ENCODE measurements at places on chromosomes 12 and 14.

- DNase-seq, result no peak
Observed at GRCh38 chr14:56754921-56755320, 55.4 kb downstream of the OTX2 start.

GRCh38 chr14:50003213-50004021, 110.5 kb downstream of the ARF6 start:
- peak; percentile 51 for DNase-seq

GRCh38 chr12:100221523-100221922, 20.9 kb downstream of the ACTR6 start:
- no peak for DNase-seq

DNA sequence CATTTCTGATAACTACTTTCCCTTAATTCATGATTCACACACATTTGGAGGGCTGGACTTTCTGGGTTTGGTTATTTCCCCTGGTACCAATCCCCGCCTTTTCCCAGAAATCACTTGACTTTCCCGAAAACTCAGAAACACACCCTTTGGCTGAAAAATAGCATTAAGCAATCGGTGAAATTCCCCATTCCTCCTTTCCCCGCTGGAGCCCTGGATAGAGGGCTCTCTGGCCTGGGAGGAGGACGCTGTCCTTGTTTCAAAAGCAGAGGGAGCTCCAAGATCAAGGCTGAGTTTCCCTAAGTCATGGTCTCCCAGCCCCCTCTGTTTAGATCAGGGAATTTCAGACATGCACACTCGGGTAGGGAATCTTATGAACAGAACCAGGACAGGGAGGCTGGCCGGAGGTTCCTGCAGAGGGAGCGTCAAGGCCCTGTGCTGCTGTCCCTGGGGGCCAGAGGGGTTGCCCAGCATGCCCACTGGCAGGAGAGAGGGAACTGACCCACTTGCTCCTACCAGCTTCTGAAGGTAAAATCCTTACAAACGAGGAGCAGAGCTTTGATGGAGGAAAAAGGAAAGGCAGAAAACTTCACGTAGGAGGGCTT, at the start of gene C1S:
Gene C1S (plus strand): TSS at position 366 of the 602 bp plus-strand sequence. CDS start 1,195 bp downstream, outside the sequence.
- DNase-seq, result no peak

DNA sequence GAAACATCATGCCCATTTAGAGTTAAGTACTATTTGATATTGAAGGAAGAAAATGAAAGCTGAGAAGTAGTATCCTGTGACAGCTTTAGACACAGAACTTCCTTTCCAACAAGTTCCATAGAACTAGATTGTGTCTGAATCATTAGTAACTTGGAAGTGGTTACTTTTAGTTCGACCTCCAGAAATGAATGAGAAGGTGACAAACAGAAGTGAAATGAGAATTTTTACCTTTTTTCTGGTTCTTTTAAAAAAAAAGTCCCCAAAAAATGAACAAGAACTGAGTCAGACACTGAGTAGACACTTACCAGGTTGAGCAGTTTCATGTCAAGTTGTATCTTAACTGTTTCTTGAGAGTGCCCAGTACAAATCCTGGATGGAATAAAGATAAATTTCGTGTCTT, 3.0 kb downstream of the ATP6V0A2 start:
- no peak for DNase-seq

- no peak for DNase-seq
Observed at GRCh38 chr12:50082644-50083043, 2.5 kb upstream of the SMARCD1 start.

DNA sequence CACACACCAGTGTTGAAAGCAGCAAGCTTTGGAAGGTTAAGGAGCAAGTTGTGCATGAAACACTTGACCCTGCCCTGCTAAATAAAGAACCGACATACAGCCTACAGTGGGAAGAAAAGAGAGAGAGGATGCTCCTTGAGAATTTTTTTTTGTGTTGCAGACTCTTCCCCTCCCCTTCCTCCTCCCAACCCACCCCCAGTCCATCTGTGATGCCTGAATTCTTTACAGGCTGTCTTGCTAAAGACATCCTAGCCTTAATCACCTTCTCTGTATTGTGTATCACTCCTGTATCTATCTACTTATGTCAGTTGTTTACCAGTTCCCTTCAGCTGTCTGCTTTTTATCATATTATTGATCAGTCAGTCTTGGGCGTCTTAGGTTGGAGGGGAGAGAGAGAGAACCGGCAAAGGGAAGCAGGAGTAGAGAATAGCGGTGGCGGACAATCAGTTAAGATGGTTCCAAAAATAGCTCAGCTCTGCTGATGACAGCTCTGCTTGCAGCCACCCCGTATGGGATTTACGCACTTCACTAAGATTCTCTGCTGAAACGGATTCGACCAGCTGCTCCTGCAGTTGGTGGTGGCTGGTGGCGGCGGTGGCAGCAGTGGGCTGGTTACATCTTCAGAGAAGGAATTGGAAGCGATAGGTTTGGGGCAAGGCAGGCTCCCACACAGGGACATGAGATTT, 664.7 kb downstream of the NRXN3 start:
- no peak for DNase-seq

GRCh38 chr12:29879606-29880308, 96.0 kb upstream of the TMTC1 start:
- no peak for DNase-seq

Data from DMS79 (cell line).